Kidney tubule cell (primary cell): ENCODE measurements at places on chromosomes 12 and 14.
A peak's percentile ranks its signal among the peaks of the same experiment; 100 is the strongest.

GRCh38 chr12:54479421-54479820 is 6.0 kb upstream of the GTSF1 start:
- no peak for DNase-seq

GRCh38 chr14:73713206-73713802 is 880 bp downstream of the PNMA1 start:
- no peak for DNase-seq

- DNase-seq, result peak; percentile 32
These were observed 9.6 kb upstream of the FOXG1 start for GRCh38 chr14:28756884-28757570.

- DNase-seq, result no peak
These were observed 20.9 kb downstream of the RASSF3 start for GRCh38 chr12:64631197-64631596.

DNA sequence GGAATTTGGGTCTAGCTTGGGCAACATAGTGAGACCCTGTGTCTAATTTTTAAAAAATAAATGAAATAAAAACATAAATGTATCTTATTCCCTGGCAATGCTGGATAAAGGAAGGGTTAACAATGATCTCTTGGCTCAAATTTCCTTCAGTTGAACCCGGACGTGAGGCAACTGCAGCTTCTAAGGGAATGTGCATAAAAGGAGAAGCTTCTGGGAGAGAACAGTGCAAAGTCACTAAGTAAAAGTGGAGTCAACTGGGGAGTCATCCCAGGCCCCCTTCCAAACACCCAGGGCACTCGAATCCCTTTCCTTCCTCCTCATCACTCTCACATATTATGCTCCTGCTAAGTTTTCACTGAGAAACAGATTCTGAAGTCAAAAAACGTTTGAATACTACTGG is 147.3 kb downstream of the PPM1H start:
- DNase-seq, result no peak

DNA sequence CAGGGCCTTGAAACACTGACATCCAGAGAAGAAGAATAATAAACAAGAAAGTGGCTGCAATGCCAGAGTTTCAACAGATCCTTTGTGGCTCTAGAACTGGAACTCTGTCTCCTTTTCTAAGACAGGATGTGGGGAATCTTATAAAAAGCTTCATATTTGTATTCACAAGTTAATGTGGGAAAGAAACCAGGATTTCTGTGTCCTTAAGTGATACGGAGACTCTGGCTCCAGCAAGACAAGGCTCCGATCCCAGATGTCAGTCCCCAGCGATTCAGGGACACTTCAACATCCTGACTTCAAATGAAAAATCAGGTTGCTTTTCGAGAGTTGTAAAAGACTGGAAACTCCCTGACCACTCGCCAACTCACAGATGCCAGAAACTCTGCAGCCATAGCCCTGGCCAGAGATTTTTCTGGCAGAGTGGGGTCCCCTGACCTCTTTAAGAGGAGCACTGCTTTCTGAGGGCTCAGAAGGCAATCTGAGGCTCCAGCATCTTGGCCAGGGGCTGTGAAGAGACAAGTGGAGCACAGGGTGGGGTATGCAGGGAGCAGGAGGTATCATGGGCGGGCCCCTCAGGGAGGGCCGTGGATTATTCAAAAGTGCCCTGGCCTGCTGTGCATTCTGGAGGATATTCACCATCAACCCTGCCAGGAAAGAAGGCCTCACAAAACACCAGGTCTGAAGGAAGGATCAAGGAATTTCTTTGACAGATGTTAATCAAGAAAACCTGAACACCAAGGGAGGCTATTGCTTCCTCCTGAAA is 53.3 kb downstream of the TMX1 start:
- DNase-seq, result no peak

DNA sequence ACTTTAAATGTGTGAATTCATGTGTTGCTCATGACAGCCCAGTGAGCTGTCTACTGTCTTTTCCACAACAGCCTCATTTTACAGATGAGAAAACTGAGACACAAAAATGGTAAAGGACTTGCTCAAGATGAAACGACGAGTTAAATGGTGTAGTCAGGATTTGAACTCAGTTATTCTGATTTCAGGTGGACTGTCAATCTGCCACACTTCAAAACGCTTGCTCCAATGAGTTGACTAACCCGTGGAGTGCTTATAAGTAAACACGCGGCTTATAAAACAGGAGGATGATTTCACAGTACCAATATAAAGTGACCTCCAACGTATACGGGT is 652 bp upstream of the POLE2 start:
- no peak for DNase-seq

DNA sequence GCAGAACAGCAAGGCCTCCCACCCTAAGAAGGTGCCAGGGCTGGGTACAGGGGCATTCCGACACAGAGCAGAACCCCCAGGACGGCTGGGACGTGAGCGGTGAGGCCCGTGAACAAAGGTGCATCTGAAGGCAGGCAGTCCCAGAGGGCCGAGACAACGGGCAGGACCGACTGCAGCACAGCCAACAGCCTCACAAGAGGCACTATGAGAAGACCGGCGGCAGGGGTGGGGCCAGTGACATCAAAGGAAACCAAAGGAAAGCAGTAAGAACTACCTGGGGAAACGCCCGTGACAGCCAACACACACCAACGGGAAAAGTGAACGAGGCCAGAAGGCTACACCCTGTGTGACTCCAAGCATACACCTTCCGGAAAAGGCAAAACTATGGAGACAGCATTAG is 9.1 kb downstream of the BTBD6 start:
- no peak for DNase-seq

GRCh38 chr12:116508145-116509121 is 50.7 kb upstream of the MAP1LC3B2 start:
- peak; percentile 45 for DNase-seq

DNA sequence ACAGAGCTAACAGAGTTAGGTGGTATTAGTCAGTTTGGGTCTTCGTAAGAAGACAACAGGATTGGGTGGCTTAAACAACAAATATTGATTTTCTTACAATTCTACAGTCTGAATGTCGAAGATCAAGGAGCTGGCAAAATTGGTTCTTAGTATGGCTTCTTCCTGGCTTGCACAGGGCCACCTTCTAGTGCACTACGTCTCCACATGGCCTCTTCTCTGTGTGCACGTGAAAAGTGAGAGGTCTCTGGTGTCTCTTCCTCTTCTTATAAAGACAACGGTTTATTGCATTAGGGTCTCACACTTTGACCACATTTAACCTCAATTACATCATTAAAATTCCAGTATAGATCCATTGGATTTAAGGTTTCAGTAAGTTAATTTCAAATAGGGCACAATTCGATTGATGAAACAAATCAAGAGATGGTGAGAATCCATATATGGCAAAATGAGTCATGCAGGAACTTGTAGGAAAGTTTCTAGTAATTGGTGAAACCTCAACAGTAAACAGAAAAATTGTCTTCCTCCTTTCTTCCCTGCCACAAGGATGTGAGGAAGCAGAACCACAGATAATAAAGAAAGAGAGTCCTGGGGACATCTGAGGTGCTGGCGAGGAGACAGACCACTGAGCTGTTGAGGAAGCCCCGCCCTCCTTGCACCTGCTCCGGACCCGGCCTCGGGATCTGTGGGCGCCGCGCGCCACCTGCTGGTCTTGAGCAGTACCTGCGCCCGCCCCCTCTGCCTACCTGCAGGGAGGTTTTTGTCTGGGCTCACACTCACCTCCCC is 846.7 kb downstream of the TMEM121 start:
- DNase-seq, result peak; percentile 51

DNA sequence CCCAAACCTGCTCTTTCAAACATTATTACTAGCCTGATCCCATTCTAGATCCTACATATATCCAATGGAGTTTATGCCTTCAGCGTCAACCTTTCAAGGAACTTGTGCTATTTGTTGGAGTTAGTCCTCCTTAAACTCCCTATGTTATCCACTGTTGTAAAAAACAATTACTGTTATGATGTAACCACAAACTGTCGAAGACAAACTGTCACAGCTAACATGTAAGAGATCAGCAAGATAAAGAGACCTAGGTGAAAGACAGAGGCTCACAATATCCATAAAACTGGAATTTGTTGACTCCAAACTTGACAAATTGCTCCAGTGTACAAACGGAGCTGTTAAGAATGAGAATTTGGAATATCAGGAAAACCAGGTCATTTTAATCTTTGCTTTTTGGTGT is 70.7 kb downstream of the CDK17 start:
- DNase-seq, result no peak

DNA sequence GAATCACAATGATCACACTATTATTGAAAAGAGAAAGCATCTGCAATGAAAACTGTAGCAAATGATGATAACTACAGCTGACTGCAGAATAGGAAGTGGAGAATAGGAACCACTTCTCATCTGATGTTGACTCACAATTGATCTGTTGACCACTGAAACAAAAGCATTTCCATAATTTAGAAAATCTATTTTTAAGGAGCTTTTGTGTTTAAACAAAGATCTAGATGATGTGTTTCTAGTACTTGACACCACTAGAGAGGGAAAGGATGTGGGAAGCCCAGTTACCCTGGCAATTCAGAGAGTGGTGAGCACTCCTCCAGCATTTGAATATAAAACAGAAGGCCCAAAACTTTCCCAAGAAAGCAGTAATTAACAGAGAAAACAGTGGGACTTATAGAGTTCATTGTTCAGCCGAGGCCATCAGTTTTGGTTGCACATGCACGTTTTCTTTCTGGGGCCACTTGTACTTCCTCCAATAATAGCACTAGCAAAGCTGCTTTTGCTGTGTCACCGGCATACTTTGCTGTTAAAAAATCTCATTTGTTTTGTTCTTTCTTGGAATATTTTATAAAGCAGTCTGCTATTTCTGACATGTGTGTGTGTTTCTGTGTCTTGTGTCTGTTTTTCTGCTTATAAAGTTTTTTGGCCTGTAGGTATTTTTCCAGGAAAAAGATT is 76.1 kb upstream of the HECTD1 start:
- no peak for DNase-seq
